Stimulated activated CD8-positive, alpha-beta memory T cell treated with anti-CD3 and anti-CD28 coated beads, Interleukin-2, amount 100 ng/mL, for 48 hours (primary cell): ENCODE measurements at places on chromosomes 5 and 9.
A peak's percentile ranks its signal among the peaks of the same experiment; 100 is the strongest.

DNA sequence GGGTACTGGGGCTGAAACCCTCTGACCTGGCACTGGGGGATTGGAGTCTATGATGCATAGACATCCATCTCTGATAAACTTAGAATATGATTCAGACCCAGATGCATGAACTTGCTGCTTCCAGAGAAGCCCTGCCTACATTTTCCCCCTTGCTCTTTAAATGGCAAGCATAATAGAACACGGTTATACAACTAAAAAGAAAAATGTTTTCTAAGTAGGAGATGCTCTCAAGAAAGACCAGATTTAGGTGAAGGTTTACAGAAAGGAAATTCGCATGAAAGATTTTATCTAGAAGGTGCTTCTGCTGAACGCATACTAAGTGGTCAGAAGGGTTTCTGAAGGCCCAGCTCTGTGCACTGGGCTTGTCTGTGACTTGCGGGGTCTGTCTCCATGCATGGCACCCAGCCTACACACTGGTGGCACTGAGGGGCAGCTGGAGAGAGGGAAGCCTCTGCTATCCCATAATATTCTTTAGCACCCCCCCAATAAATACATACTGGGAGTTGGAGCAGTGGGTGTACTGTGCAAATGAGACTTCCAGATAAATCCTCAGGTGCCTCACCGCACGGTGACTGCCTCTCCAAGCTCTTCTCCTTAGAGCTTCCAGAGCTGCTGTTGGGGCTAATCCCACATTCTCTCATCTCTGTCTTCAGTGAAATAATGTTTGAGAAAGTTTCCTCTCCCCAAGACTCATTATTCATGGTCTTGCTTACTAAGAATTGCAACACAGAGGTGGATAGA is 114.6 kb downstream of the FSTL4 start:
- DNase-seq, result no peak

DNA sequence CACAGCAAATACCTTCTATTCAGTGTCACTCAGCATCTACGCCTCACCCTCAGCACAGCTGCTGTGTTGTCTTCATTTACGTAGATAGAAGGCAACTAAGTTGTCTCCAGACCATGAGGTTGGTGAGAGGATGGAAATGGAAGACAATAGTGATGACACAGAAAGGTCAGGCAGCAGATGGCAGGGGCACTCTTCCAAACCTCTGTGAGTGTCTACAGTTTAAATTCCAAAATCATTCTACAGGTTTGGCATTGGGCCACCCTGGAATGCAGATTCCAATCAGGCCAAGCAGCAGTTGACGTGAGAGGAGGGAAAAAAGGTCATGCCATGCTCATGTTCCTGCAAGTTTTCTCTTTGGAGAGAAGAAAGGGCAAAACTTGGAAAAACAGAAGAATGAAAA is 68.7 kb upstream of the ADAMTSL1 start:
- no peak for DNase-seq

DNA sequence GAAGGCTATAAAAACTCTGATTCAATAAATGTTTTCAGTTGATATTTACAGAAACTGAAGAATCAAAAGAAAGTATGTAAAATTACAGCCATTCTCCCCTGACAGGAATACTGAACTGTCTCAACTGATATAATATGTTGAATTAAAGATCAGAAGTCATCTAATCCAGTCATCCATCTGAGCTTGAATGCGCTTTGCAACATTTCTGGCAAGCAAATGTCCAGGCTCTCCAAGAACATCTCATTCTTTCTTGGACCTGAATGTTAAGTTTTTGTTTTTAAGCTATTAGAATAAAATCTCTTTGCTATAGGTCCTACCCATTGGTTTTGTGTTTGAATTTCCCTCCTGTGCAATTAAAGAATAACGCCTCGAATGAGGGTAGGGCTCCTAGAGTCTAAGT is 120.5 kb downstream of the MPDZ start:
- DNase-seq, result no peak

DNA sequence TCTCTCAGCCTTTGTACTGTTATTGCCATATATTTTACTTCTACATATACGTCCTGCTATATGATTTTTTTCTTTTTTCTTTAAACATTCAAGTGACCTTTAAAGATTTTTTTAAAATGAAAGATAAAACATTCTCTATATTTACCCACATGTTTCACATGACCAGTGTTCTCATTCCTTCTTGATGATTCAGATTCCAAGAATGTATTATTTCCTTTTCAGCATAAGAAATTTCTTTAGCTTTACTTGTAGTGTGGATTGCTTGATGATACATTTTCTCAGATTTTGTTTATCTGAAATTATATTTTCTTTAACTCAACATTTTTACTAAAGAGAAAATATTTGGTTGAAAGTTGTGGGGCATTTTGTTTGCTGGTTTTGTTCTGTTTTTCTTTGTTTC is 792.1 kb downstream of the BRINP1 start:
- DNase-seq, result no peak

DNA sequence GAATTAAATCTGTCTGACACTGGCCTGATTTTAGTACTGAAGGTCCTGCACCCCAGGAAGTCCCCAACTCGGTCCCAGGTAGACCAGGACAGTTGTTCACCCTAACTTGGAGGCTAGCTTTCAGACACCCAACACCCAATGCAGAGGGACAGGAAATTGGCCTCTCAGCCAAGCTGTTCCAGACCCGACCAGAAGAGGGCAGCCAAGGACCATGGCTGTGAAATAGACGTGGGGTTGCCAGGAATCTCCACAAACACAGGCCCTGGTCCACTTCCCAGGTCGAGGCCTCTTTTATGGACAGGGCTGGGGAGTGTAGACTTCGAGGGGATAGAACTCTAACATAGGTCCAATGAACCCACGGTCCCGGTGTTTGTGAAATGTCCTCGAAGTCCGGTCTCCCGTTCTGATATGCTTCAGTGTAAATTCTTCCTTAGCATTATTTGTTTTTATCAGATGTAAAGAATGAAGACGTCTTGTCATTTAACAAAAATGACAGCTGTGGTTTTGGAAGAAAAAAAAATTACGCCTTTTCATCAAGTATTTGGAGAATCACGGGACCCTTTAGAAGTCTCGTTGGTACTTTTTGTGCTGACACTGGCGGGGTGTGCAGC is 260.3 kb upstream of the ADAMTS16 start:
- DNase-seq, result peak; percentile 19

DNA sequence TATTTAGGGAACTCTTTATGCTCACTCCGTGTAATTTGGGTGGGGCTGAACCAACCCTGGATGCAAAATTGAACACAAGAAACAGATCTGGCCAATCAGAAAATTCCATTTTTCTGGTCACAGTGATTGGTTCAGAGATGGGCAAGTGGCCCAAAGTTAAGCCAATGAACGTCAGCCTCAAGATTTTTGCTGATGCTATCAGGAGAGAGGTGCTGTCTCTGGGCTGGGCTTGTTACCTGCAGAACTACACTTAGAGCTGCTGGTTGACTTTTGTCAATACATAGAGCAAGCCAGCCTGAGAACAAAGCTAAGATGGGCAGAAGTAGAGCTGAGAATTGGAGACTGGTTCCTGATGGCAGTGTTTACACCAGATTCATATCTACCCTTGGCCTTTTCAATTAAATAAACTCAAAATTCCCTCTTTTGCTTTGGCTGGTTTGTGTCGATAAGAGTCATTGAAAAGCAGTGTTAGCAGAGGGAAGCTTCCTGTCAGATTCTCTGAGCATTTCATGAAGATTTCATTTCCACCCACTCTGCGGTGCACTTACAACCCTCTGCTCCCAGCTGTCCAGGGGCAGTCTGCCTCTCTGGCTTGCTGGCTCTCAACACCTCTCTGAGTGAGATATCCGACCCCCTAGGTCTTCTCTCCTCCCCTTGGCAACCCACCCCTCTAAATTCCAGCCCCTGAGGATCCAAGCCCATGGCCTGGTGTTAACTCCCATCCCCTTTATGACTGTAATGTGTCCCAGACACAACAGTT is 64.5 kb upstream of the PPARGC1B start:
- no peak for DNase-seq

GRCh38 chr5:118956727-118957126 is 31.6 kb downstream of the DTWD2 start:
- DNase-seq, result no peak

GRCh38 chr5:108942701-108943100 is 195.0 kb downstream of the FER start:
- DNase-seq, result no peak

DNA sequence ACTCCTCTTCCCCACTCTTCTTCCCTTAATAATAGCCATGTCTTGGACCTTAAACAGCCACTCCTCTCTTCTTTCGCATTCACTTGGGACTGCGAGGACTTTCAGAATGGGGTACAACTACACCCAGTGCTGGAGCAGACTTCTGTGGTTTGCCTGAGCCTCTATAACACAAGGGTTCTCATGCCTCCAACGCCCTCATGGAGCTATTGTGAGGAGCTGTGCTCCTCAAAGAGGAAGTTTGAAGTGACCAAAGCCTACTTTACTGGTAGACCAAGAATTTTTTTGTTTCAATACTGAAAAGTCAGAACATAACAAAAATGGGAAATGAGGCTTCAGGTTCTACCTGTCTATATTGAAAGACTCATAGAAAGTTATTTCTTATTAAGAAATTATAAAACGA is 316.4 kb downstream of the PIK3R1 start:
- DNase-seq, result no peak
